Mammary epithelial cell (primary cell): ENCODE measurements at places on chromosomes 5 and 9. TPM values are rescaled to one million over a fixed set of nuclear protein-coding genes. Genes with fewer than 3 reads are reported as not detected.

The RANBP17 gene
- 9.3 and 10.3 TPM in 2 replicates for total RNA-seq

The SLC36A3 gene
- total RNA-seq, result not detected in 2 replicates

- DNase-seq, result peak; percentile 8
Measured at GRCh38 chr5:28505121-28505520, 1466.7 kb upstream of the CDH9 start.

- DNase-seq, result peak; percentile 14
Measured at GRCh38 chr9:86099701-86100364, 475 bp upstream of the GOLM1 start.

The ZNF879 gene
- total RNA-seq, result 2.6 and 4.4 TPM in 2 replicates

The CTXN3 gene
- not detected in 2 replicates for total RNA-seq

- DNase-seq, result no peak
Measured at GRCh38 chr9:126097679-126098078, 228.9 kb upstream of the MVB12B start.

DNA sequence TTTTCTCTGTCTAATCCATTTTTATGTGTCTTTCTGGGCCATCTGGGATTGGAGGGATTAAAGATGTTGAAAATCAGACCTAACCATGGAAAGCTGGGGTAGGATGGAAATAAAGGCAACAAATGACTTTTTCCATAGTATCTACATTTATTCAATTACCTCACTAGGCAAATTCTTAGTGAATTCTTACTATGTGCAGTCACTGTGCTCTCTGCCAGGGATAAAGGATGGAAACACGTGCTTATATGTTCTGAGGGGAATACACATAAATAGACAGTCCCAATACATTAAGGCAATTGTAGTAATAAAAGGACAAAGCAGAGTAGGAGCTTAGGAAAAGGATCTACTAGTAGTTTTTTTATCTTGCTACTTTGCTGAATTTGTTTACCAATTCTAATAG is 214.2 kb downstream of the PRR16 start:
- no peak for DNase-seq

- no peak for DNase-seq
Measured at GRCh38 chr9:98047002-98047401, 9.5 kb upstream of the NANS start.
